LoVo (cell line): ENCODE measurements at places on chromosomes 11 and 22.

- no peak for DNase-seq
Measured at GRCh38 chr22:31825513-31825912, 71.7 kb downstream of the DEPDC5 start.

DNA sequence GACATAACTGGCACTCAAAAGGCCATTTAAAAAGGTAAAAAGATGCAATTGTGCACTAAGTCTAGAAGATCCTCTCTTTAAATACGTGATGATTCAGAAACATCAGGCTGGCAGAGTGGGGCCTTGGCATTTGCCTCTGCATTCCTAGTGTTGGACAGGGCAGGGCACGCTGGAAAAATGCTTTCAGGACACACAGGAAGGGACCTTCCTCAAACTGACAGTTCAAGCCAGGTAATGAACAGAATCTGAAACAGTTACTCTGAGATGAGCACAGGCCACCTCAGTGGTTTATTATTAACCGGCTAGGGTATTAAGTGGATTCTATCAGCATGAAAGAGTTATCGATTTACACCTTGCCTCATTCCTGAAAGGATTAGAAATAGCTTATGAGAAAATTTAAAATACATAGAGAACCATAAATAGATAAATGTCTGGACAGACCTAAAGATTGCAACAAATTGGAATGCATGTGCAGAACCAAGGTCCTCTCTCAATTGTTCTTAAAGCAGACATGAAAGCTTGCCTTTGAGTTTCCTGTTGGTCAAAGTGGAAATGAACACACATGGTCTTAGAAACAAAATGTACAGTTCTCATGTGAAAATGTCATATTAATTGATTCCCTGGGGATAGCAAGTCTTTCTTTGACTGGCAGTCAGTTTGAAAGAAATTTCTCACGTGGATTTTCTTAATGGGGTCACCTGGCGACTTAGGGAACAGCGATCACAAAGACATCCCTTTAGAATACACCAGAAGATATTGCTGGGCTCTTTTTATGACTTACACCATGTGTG is 21.5 kb upstream of the CSNK2A3 start:
- no peak for DNase-seq

DNA sequence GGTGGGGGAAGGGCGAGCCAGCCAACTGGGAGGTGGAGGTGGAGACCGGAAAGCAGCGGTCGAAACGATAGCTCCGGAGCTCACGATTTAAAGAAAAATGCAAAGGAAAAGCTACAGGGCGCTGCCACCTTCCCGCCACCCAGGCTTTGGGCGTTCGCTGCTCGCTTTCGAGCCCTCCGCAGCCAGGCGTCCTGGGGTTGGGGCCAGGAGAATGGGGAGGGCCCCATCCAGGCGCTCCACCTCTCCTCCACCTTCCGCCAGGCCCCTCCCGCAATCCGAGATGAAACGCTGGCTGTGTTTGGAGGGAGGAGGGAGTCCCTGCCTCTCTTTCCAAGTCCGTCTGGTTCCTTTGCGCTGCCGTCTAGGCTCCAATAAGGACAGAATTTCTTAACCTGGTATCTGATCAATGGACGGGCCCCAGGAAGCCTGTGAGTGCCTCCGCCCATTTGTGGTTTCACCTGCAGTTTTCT is 483 bp upstream of the ABTB2 start:
- DNase-seq, result peak; percentile 79

GRCh38 chr11:46273511-46274205 is 3.8 kb upstream of the CREB3L1 start:
- peak; percentile 71 for DNase-seq

GRCh38 chr22:49810363-49811019 is 17.2 kb downstream of the BRD1 start:
- no peak for DNase-seq
